ENCODE measurements at places on chromosomes 1 and 21.

GRCh38 chr1:85603086-85603880 is 22.7 kb downstream of the CCN1 start:
- no peak for DNase-seq

GRCh38 chr1:145997016-145997717 is 788 bp upstream of the TXNIP start:
- no peak for DNase-seq

GRCh38 chr1:183896466-183897048 is 91.6 kb downstream of the RGL1 start:
- DNase-seq = no peak

DNA sequence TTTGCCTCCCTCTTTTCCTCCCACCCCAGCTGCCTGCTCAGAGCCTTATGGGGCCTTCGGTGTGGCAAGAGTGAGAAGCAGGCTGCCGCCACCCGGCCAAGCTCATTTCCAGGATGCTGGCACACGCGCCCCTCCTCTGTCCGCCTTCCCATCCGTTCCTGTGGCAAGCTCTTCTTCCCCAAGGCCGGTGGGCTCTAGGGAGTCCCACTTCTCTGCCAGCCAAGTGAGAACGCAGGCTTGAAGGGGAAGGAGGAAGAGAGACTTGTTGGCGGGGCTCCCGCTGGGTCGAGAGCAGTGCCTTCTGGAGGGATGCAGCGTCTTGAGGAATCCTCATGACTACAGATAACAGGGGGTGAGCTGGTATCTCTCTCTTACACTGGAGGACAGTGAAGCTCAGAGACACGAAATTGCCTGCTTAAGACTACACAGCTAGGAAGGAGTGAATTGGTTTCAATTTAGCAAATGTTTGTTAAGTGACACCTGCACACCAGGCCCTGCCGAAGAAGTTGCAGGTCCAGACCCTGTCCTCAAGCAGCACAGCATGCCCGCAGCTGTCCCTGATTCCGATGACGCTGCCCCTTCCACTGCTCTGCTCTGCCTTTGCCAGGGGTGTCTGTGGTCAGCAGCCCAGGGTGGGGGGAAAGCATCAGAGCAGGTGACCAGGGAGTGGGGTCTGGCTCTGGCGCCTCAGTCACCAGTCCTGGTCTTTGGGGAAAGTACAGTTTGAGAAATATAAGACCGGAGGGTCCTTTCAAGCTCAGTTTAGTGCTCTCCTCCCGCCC is 40.1 kb upstream of the FOXO6 start:
- DNase-seq = no peak

DNA sequence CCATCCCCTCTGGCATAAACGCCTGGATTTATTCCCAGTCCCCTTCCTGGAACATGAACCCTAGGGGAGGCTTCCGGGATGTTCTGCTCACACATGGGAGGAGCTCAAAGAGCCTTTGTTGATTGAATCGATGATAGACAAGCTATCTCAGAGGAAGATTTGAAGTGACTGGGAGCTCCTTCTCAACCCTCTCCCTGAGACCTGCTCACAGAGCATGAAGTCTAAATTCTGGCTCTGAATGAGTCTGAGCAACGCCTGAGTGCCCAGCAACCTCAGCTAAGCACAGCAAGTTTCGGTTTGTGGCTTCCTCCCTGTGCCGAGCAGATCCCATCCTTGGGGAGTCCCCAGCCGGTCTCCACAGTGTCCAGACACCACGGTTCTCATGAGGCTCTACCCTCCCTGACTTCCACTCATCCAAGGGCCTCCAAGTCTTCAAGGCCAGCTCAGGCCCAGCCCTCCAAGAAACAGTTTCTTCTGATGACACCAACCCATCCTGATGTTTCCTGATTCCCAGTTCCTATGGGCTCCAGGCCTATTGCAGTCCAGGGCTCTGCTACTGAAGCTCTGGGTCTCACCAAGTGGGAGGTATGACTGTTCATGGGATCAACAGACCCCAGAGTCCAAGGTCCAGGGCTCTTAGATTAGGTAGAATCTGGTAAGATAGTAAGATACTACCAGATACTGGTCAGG is 190.8 kb downstream of the DYRK1A start:
- no peak for DNase-seq

- DNase-seq = no peak
Observed at GRCh38 chr1:183734543-183735036, 70.3 kb upstream of the RGL1 start.

DNA sequence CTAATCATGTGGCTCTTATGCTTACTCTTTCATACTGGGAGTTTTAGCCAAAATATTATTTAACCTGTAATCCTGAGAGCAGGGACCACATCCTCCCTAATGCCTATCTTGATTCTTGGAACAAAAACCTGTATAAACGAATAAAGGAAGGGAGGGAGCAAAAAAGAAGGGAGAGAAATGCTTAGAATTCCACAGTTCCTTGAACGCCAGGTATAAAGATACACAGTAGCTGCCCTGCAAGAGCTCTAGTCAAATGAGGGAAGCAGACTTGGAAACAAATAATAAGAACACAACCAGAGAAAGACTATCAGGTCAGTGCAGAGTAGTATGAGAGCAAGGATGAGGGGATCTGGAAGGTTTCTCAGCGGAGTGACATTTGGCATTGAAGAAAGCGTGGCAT is 116.3 kb downstream of the SLC30A10 start:
- DNase-seq = no peak

DNA sequence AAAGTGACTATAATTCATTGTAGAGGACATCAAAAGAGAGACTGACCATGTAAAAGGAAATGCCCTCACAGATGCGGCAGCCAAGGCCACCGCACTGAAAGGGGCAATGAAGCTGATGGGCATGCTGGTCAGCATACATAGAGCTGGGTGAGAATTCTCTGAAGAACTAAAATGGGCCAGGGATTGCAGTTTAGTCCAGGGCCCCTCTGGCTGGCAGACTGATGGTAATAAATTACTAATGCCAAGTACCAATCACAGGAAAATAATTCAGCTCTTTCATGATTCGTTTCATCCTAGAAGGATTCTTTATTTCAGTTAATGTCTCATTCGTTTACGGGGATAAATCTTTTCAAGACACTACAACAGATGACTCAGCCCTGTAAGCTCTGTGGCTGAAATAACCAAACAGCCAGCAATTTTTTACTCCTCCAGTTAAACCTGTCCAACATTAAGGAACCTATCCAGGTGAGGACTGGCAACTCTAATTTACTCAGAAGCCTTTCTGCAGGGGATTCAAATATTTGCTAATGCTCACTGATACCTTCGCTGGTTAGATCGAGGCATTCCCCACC is 56.9 kb upstream of the MAP1LC3C start:
- DNase-seq = no peak

DNA sequence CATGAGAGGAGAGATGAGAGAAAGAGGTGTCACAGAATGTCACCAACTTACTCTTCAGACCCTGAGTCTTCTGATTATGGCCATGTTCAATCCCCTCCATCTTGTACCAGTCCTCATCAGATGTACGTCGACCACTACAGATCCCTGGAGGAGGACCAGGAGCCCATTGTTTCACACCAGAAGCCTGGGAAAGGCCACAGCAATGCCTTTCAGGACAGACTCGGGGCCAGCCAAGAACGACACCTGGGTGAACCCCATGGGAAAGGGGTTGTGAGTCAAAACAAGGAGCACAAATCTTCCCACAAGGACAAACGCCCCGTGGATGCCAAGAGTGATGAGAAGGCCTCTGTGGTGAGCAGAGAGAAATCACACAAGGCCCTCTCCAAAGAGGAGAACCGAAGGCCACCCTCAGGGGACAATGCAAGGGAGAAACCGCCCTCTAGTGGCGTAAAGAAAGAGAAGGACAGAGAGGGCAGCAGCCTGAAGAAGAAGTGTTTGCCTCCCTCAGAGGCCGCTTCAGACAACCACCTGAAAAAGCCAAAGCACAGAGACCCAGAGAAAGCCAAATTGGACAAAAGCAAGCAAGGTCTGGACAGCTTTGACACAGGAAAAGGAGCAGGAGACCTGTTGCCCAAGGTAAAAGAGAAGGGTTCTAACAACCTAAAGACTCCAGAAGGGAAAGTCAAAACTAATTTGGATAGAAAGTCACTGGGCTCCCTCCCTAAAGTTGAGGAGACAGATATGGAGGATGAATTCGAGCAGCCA is 8.0 kb downstream of the ELOA start:
- DNase-seq = no peak

- no peak for DNase-seq
Observed at GRCh38 chr1:99304725-99305282, 40.5 kb downstream of the PLPPR4 start.

DNA sequence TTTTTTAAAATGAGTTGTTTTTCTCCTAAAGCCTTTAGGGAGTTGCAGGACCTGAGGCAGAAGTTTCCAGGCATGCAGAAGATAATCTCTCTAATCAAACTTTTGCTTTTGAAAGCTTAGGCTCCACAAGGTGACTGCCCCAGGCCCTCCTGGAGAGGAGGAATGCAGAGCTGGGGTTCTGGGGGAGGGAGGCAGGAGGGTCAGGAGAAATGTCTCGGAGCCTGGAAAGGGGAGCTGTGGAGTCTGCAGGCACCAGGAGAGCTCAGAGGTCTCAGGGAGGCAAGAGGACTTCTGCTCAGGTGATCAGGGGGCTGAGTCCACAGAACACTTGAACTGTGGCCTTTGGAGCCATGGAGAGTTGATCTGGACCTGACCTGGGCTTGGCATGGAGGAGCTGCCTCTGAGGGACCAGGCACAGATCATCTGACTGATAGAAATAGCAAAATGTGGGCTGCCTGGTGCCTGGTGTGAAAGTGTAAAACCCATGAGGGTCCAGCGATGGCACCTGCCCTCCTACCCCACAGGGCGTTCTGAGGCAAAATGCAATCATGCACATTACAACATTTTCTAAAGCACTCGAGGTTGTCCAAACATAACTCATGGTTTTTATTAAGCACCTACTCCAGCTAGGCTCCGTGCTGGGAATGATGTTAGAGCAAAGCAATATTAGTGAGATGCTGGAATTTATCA is 10.0 kb upstream of the ABCG1 start:
- no peak for DNase-seq

GRCh38 chr1:95004013-95004412 is 68.7 kb downstream of the ALG14 start:
- no peak for DNase-seq

GRCh38 chr1:200409203-200409760 is 554 bp downstream of the ZNF281 start:
- DNase-seq = no peak

DNA sequence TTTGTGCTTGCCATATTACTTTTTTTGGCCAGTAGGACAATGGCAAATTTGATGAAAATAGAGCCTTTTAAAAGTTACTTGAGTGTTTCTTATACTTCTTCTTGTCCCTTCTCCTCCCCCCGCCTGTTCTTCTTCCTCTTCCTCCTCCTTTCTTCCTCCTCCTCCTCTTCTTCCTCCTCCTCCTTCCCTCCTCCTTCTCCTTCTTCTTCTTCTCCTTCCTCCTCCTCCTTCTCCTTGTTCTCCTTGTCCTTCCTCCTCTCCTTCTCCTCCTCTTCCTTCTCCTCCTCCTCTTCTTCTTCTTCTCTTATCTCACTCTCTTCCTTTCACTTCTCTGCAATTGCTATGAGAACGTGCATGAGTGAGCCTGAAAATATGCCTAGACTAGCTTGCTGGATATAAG is 466.2 kb upstream of the NR5A2 start:
- DNase-seq = no peak

DNA sequence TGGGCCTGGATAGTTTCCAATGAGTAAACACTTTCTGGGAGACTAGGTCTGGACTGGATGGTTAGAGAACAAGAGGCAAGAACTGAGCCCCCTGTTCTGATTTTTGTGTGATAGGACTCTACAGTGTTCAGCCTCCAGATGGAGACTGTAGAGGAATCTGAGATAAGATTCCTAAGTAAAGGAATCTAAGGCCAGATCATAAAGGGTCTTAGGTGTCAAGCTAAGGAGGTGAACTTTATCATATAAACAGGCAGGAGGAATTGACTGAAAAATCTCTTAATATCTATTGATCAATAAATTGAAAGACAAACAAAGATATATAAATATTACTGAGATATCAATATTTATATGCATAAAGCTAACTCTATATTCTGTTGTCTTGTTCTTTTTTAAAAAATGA is 449.1 kb upstream of the DAB1 start:
- DNase-seq = no peak

DNA sequence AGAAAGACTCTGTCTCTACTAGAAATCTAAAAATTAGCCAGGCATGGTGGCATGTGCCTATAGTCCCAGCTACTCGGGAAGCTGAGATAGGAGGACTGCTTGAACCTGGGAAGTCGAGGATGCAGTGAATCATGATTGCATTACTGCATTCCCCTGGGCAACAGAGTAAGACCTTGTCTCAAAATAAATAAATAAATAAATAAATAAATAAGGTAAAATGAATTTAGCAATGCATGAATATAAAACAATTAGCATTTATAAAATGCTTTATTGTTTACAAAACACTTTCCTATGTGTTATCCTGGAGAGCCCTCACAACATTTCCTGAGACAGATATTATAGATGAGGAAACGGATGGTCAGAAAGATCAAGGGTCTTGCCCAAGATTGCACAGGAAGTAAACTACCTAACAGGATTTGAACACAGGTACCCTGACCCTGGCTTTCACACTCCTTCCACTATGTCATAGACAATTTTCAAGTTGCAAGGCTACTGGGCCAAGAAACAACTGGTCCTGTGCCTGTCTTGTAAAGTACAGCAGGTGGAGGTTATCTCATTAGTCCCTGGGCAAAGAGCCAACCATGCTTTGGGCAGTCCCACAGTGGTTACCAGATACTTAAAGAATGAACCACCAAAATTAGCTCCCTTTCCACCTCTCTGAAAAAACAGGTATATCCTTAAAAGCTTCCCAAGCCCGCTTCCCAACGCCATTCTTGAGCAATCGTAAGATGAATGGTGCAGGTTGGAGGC is 15.4 kb upstream of the VSIG8 start:
- no peak for DNase-seq

DNA sequence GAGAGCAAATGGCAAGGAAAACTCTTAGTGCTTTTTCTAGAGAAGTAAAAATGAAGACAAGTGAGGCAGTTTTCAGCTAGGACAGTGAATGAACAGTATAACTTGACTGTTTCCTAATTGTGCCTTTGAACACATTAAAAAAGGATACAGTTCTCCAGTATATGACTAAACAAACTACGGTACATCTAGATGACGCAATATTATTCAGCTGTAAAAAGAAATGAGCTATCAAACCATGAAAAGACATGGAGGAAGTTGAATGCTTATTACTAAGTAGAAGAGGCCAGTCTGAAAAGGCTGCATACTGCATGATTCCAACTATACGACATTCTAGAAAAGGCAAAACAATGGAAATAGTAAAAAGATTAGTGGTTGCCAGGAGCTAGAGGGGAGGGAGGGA is 206.3 kb downstream of the SIPA1L2 start:
- DNase-seq = no peak

DNA sequence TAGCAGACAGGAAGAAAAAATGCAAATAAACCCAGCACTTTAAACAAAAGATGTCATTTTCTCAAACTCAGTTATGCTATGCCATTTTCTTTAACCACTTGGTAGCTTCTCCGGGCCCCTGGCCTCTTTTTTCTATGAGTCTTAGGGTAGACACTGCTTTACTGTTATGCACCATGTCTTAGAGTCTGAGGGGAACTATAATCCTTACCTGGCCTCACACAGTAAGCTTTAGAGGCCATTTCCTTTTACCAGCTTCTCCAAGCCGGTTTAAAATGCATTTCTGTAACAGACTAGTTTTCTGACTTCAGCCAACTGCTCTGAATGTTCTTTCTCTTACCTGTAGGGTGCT is 73.7 kb upstream of the EDEM3 start:
- DNase-seq = no peak

Measured in NCI-H774 (cell line).